ENCODE measurements at places on chromosomes 2 and 18.

- no peak for DNase-seq
Measured at GRCh38 chr2:156803243-156803642, 367.1 kb downstream of the GPD2 start.

- no peak for DNase-seq
Measured at GRCh38 chr18:2534906-2535305, 36.4 kb downstream of the METTL4 start.

DNA sequence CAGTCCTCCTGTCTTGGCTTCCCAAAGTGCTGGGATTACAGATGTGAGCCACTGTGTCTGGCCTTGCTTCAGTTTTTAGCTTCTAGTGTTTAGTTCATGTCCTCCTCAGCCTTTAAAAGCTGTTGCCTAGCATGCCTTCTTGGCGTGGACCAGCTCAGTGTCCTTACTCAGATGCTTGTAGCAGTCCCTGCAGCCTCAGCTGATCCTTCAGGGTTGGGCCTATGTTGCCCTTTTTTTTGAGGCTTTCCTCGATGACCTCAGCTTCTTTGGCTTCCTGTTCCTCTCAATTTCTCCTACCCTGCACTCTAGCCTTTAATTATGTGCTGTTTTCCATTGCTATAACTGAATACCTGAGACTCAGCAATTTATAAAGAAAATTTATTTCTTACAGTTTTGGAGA lies 57.7 kb downstream of the TANC1 start:
- no peak for DNase-seq

DNA sequence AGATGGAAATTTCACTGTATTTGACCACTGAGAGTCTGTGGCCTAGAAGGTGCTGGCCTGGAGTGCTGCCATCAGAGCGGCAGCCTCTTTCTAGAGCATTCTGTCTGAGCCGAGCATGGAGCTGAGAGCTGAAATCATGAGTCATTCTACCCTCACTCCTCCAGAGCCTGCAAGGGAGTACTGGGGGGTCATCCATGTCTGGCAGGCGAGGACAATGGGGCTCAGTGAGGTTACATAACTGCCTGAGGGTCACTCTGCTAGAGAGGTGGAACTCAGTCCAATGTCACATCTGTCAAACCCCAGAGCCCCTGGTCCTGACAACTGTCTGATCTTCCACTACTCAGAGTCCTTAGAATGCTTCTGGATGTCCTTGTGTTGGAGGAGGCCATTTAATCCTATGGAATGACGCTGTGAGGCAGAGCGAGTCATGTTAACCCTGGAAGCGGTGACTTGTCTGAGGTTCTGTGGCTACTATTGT lies 65.3 kb downstream of the HAUS1 start:
- DNase-seq = no peak

- DNase-seq = no peak
Measured at GRCh38 chr2:173590276-173590861, 235.7 kb downstream of the CDCA7 start.

- DNase-seq = no peak
Measured at GRCh38 chr18:79387615-79388014, 8.1 kb upstream of the NFATC1 start.

All from GM13976 (cell line).